ENCODE measurements at places on chromosomes 4 and X.

DNA sequence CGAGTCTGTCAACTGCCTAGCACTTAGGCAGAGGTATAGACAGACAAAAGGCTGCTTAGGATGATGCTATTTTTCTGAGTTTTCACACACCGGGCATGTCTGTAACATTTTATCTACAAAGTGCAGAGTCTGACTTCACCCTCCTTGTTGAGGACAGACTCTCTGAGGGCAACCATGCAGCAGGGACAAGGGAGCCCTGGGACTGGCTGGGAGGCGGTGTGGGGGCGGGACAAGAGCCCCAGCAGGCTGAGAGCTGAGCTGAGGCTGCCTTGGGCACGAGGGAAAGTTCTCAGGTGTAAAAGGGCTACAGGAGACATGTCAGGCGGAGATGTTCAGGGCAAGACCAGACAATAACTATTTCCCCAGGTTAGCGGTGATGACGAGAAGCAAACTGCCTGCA is 81.6 kb downstream of the GATB start:
- no peak for DNase-seq

GRCh38 chr4:147813109-147813773 is 81.4 kb downstream of the ARHGAP10 start:
- DNase-seq = no peak

DNA sequence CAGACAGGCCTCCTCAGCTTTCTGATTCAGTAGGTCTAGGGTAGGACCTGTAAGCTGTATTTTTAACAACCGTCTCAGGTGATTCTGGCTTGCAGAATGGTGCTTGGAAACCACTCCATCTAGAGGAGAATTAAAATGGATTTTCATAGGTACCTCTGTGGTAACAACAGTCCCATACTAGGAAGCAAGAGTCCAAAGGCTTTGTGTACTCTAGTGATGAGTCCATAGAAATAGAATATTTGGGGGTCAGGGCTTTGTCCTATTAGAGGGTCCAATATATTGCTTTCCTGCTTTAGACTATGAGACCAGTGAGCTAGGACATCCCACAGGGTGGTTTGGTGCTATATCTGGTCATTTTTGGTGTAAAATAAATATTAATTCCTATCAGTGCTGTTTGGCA is 242.0 kb downstream of the SCFD2 start:
- DNase-seq = no peak

DNA sequence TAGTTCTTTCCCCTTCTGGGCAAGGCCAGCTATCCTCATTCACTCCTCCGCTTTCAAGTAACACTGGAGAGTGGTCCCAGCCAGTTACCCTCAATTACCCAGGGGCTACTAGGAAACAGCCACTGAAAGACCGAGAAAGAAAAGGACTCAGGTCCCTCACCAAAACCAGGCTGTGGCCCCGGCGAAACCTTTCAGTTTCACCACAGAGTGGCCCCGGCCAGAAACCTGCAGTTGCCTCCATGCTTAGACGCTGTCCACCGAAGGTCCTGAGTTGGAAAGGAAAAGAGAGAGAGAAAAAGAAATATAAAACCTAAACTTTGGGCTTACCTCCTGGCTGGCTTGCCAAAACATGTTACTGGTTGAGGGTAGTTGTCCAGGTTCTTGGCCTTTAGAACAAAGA is 5.0 kb upstream of the AREG start:
- DNase-seq = no peak

GRCh38 chr4:25818371-25818871 is 44.4 kb downstream of the SEL1L3 start:
- DNase-seq = peak; percentile 35

- no peak for DNase-seq
Measured at GRCh38 chr4:147340111-147340510, 140.8 kb upstream of the EDNRA start.

DNA sequence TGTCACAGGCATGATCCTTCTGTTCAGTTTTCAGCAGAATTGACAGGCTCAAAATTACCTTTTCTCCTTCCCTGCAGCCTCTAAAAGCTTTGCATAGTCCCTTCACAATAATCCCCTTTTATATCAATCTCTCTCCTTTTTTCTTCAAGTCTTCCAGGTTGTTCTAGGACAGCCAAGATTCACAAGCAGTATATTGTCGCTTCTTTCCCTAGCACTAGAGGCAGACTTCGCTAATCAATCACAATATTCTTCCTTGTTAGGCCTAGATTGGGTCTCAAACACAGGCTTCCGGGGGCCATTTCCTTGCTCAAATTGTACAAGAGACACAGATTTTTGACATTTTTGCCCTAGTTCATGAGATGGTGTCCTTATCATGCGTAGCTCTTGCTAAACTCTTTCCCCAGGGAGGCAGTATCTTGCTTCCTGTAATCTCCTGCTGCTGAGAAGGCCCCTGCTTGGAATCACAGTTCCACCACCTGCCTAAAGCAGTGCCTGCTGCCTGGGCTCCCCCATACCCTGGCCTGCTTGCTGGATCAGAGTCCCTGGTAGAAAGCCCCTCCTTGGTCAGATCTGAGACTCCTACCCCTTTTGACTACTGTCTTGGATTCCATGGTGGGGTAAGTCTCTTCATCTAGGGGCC is 57.3 kb downstream of the DMP1 start:
- DNase-seq = no peak

DNA sequence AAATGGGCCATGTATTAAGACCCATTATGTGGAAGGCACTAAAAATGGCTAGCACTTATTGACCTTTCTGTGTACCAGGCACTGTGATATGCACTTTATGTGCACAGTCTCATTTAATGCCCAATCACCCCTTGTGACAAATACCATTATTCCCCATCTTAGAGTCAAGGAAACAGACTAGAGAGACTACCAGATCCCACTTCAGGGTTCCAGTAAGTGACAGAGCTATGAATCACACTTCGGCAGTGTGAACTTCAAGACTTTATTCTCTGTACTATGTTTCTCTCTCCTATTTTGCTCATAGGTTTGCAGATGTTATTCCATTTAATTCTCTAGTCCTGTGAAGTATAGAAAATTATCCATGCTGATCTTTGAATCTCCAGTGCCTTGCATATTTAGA is 107.0 kb downstream of the NFKB1 start:
- no peak for DNase-seq

DNA sequence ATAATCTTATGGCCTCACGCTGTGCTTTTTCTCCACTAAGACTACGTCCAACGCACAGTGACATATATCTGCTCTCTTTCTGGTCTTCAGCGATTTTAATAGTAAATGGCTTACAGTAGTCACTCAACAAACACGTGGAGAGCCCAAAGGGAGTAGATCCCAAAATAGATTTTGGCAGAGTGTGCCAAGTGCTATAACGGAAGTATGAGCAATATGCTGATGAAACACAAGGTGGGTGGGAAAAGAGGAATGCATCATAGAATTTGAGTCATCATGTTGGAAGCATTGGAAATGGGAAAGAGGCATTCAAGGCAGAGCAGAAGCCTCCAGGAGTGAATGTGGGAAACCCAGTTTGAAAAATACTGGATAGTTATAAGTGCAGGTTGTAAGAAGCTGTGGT is 129.1 kb upstream of the LDB2 start:
- peak; percentile 95 for DNase-seq

DNA sequence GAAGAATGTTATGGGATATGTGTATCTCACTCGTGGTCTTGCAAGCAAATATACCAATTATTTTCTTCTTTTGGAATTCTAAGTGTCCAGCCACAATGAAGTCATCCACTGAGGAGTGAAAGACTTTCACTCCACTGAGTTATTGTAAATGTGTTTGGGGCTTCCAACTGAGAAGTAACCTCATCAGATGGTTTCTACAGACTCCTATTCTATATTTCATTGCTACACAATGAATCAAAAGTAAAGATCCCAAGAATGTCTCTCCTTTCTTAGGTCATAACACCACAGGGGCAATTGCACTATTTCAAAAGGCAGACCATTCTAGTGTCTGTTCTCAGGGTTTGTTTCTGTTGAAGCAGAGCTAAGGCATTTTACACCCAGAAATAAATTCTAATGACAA is 12.3 kb upstream of the VCX2 start:
- no peak for DNase-seq

DNA sequence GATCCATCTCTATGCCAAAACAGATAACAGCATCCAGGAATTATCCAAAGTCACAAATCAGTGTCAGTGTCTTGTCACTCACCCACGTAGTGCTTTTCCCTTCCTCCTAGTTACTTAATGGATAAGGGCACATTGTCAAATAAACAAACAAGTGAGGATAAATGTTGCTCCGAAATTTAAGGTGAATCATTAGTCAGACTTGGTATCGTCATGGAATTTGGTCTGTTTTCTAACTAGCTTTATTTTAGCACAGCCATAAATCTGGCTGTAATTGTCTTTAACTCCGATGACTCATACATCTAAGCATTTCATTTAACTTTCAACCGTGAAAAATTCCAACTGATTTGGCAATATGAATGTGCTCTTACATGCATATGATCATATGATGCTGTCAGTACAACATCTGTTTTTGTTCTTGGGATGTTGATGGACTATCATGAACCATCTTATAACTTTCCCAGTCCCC is 83.3 kb downstream of the SNCA start:
- peak; percentile 97 for DNase-seq

- DNase-seq = no peak
Measured at GRCh38 chr4:86816501-86817273, 32.5 kb downstream of the SLC10A6 start.

- no peak for DNase-seq
Measured at GRCh38 chr4:36260731-36261130, 16.4 kb upstream of the ARAP2 start.

DNA sequence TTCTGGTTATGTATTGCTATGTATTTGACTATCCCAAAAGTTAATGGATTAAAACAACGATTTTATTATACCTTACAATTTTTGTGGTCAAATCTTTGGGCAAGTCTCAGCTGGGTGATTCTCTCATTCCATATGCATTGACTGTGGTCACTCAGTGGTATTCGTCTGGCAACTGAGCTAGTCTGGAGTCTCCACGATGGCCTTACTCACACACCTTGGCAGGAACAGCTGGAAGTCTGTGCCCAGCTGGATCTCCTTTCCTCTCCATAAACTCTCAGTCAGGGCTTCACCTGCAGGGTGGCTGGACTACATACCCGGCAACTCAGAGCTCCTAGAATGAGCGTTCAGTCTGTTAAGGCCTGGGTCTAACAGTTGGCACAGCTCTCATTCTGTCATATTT is 141.1 kb upstream of the WDFY3 start:
- no peak for DNase-seq

DNA sequence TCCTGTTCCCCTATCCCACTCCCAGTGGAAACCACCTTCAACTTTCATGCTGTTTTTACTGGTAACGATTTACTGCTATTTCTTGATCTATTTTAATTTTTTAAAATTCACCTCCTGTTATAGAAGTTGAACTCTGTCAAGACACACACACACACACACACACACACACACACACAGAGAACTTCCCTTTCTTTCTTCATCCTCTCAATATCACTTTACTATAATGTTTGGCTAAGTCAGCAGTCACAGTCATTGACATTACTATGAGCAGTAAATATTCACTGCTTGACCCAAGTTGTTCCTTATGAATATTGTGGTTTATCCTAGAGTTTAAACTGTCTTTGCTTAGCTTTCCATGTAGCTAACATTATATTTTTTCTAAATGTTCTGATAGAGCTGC is 24.0 kb upstream of the SGMS2 start:
- no peak for DNase-seq

DNA sequence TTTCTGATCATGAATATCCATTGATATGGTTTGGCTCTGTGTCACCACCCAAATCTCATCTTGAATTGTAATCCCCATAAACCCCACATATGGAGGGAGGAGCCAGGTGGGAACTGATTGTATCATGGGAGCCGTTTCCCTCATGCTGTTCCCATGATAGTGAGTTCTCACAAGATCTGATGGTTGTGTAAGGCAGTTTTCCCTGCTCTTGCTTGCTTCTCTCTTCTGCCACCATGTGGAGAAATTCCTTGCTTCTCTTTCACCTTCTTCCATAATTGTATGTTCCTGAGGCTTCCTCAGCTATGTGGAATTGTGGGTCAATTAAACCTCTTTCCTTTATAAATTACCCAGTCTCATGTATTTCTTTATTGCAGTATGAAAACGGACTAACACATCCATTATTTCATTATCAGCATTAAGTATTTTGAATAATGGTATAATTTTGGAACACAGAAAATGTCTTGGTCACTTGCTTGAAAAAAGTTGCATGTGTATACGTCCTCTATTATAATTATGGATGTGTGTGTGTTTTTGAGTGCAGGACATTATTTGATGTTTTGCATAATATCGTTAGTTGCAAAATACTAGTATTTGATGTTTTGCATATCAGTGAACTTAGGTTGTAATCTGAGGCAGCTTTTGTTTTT is 334.6 kb downstream of the PCDH10 start:
- no peak for DNase-seq

- peak; percentile 3 for DNase-seq
Measured at GRCh38 chrX:105752338-105752956, 69.9 kb upstream of the NRK start.

- DNase-seq = no peak
Measured at GRCh38 chr4:175813204-175813603, 1.1 kb upstream of the GPM6A start.

DNA sequence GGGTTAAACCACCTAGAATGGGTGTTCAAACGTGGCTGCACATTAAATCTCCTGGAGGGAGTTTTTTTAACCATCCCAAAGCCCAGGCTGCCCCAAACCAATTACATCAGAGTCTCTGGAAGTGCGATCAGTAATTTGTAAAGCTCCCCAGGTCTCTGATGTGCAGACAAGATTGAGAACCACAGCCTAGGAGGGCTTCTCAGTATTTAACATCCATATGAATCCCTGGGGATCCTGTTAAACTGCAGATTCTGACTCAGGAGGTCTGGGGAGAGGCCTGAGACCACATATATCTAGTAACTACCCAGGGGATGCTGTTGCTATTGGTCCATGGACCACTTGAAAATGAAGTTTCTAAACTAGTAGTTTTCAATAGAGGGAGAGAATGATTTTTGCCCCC is 42.6 kb downstream of the SMPX start:
- DNase-seq = no peak

DNA sequence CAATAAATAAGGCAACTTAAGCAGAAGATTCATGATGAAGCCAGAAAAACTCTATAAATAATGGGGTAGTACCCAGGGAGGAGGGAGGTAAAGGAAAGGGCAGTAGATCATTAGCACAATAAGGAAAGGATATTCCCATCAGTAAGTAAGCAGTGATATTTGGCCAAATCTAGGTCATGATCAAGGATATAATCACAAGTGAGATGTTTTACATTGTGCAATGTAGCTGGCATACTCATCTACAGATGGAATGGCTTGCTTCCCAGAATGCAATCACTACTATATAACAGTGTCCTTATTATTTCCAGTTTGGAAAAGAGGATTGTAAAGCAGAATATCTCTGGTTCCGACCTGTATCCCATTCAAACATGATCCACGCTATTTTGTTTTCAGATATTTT is 483.4 kb downstream of the RPA4 start:
- peak; percentile 36 for DNase-seq
